ENCODE measurements at places on chromosomes 16 and 17. TPM values are rescaled to one million over a fixed set of nuclear protein-coding genes. Genes with fewer than 3 reads are reported as not detected.

The KRT33A gene
- not detected for polyA plus RNA-seq

The RGS11 gene
- not detected for polyA plus RNA-seq

The GID4 gene
- polyA plus RNA-seq = 7.7 TPM

The ABCA8 gene
- polyA plus RNA-seq = not detected

The NT5C gene
- polyA plus RNA-seq = 150 TPM

The HASPIN gene
- polyA plus RNA-seq = 0.34 TPM

Data from IgD-negative memory B cell (primary cell).